T-cell (primary cell): ENCODE measurements at places on chromosomes 11 and 22.

- DNase-seq = no peak
These were observed 9.4 kb downstream of the LDLRAD3 start for GRCh38 chr11:35953081-35953760.

DNA sequence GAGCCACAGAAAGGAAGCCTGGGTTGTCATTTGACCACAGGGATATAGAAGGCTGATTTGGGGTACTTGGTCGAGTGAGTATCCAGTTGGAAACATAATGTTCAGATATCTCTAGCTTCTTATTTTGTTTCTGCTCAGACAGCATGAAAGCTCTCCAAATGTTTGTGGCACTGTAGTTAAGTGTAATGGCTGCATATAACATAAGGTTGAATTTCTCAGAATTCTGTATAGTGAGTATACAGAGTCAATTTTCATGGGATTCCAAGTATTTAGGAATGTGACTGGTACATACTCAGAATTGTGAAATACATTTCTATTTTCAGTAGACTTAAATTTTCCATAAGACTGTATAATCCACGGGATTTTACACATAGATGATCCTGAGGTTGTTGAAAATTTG lies 2102.1 kb upstream of the RAG2 start:
- DNase-seq = no peak

- no peak for DNase-seq
These were observed 4.3 kb downstream of the MED15 start for GRCh38 chr22:20511578-20512229.

- DNase-seq = no peak
These were observed 190.2 kb downstream of the SWAP70 start for GRCh38 chr11:9853929-9854552.

DNA sequence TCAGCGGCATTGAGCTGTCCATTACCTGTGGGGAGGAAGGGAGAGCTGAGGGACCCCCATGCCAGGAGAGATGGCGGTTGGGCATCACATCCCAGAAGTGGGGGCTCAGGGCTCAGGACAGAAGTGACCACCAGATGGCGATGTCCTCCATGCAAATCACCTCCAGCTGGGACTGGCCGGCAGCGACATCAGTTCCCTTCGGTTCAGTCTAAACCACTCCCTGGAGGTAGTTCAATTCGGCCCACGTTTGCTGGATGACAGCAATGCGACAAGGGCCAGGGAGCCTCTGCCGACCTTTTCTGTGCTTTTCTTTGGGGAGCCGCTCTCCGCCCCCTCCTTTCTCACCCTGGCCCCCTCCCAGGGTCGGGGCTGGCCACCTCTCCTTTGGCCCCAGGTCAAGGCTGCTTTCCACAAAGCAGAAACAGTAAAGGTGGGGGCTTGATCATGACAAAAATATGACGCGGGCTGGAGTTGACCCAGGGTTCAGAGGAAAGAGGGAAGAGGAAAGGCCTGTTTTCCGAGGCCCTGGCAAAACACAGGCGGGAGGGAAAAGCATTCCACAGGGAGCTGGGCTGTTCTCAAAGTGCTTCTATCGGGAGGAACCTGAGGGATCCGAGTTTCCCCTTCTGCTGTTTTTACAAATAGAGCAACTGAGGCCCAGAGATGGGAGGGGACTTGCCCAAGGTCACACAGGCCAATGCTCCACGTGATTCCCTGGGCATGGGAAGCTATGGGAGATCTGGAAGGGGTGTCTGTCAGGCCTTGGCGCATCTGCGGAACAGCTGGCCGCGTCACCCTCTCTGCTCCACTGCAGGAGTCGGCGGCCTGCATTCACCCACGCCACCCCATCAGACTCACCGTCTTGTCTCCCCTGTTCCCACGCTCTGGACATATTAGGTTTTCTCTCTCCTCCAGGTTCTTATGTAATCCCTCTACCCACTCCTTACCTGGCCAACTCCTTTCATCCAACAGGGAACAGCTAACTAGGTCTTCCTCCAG lies 54.7 kb downstream of the FBXO7 start:
- DNase-seq = peak; percentile 50

GRCh38 chr11:68893282-68893681 lies 10.3 kb downstream of the MRPL21 start:
- DNase-seq = no peak

DNA sequence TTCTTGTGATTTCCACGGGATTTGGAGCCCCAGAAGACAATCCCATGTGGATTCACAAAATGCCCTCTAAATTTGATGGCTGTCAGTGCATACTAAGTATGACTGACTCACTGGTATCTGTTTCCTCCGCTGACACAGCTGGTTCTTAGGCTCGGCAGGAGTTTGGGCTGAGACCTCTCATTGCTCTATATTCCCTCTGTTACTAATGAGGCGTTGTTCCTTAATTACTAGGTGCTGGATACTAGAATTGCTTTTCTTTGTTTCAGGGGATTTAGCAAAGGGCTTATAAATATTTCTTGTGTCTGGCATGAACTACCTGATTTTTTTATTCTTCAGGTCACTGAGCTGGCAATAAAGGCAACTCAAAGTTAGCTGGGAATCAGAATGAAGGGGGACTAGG lies 53.2 kb upstream of the EHF start:
- no peak for DNase-seq

DNA sequence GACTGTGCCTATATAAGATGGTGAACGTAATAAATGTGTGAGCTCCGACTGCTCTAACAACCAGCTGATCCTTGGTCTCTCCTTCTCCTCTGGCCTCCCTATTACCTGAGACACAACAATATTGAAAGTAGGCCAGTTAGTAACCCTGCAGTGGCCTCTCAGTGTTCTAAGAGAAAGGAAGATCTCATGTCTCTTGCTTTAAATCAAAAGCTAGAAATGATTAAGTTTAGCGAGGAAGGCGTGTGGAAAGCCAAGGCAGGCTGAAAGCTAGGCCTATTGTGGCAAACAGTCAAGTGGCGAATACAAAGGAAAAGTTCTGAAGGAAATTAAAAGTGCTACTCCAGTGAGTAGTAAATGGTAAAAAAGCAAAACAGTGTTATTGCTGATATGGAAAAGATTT lies 39.5 kb downstream of the HIPK3 start:
- DNase-seq = no peak

DNA sequence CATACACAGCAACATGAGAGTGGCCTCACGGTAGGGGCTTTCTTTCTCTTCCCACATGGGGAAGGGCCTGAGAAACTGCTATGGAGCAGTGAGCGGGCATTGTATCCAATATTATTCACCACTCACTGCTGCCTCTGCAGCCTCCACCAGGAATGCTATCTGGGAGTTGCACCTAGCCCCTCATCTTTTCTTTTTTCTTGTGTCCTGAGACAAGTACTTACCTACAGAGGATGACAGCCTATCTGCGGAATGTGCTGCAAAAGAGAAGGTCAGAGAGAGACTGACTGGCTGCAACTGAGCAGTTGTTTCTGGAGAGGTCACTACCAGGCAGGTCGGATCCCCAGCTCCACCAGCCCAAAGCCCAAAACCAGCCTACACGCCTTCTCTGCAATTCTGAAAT lies 52.1 kb upstream of the HTATIP2 start:
- no peak for DNase-seq

DNA sequence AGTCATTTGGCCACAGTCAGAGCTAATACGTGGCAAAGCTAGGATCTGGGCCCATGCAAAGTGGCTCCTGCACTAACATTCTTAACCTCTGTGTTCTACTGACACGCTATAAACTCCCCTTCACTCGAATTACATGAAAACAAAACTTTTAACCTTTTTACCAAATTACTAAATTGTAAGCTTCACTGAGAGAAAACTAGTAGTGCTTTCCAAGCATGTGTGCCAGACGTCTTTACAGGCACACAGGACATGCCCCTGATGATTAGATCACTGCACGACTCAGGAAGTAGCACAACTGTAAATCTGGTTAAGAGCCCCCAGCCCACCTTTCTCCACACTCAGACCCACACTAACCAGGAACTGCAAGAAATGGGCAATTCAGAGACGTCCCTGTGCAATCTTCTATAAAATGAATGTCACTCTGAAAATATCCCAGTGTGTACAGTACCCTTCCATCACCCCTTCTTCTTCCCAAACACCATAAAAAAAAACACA lies 16.1 kb downstream of the PHF21A start:
- no peak for DNase-seq

DNA sequence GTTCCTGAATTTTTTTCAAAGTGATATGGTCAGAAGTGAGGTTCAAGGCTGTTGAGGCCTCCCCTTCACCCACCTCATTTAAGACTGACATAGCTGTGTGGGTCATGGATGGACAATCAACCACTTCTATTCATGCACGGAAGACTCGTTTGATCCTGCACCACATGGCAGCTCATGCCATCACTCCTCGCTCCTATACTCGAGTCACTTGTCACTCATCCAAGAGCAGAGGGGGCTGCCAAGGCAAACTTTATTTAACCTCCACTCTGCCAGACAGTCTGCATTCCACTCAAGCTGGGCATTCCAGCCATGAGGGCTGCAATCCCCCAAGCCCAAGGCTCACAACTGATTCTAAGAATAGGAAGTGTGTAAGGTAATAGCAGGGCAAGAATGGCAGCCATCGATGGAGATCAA lies 34.1 kb downstream of the SNX19 start:
- no peak for DNase-seq

GRCh38 chr11:10023212-10023611 lies 270.8 kb downstream of the SBF2 start:
- DNase-seq = no peak

- no peak for DNase-seq
These were observed 7.6 kb downstream of the MRGPRD start for GRCh38 chr11:68973219-68973618.

DNA sequence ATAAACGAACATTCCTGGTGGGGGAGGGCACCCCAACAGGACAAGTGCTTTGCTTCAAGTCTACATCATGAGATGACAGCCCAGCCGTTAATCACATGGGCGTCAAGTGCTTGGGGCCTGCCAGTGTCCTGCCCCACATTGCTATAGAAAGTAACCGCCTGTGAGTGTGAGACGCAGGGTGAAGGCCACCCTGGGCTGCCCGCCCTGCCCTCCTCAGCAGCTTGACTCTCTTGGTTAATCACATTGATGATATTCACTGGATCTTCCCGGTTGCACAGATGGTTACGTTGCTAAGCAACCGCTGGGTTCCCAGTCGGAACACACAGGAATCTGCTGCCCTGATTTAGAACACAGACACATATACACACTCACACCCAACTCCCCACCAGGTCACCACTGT lies 79.3 kb downstream of the CTTN start:
- no peak for DNase-seq

GRCh38 chr11:58774164-58774593 lies 42.4 kb upstream of the GLYAT start:
- DNase-seq = no peak

- no peak for DNase-seq
These were observed 20.1 kb downstream of the ADA2 start for GRCh38 chr22:17199003-17199731.

- no peak for DNase-seq
These were observed 7.2 kb upstream of the PICK1 start for GRCh38 chr22:38049812-38050619.

GRCh38 chr22:18111759-18112330 lies 1.2 kb downstream of the TUBA8 start:
- no peak for DNase-seq

GRCh38 chr11:113895367-113896155 lies 9.0 kb upstream of the HTR3B start:
- DNase-seq = no peak

GRCh38 chr22:40216041-40216756 lies 38.5 kb downstream of the TNRC6B start:
- DNase-seq = peak; percentile 38

- DNase-seq = no peak
These were observed 13.3 kb downstream of the MPST start for GRCh38 chr22:37032535-37033460.

DNA sequence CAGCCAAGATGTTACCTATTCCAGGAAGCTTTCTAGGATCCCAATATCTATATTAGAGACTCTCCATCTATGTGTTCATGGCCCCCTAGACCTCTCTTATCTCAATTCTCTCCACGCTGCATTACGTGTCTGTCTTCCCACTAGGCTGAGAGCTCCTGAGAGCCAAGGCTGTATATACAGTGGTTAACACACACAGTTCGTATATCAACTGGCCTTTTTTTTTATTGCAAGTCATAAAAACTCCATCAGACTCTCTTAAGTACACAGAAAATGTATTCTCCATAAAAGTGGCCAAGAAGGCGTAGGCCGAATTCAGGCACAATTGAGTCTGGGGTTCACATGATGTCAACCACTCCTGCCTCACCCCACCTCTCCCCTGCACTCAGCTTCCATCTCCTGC lies 115.9 kb downstream of the TRIM29 start:
- DNase-seq = no peak

GRCh38 chr11:86510097-86510496 lies 135.4 kb downstream of the CCDC81 start:
- no peak for DNase-seq

GRCh38 chr11:32416301-32416700 lies 19.0 kb downstream of the WT1 start:
- no peak for DNase-seq

- DNase-seq = no peak
These were observed 238.0 kb upstream of the PLET1 start for GRCh38 chr11:112498701-112499100.

DNA sequence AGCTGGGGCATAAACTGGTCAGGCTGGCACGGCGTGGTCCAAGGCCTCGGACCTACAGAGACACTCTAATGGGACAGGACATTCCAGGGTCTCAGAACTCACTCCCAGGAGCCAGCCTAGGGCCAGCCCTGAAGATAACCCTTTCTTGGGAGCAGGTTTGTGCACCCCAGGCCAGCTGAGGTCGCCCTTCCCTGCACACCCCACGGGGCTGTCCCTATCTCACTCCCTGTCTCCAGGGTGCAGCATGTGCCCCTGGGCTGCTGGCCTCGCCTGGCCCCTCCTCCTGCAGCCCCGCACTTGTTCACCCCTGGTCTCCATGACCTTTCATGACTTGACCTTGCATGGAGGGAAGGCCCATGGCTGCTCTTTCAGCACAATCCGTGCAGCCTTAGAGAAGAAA lies 1321.8 kb downstream of the BRD1 start:
- no peak for DNase-seq

- no peak for DNase-seq
These were observed 1.8 kb upstream of the CARS1 start for GRCh38 chr11:3058753-3059664.
